ENCODE measurements at places on chromosomes 5 and 9. TPM values are rescaled to one million over a fixed set of nuclear protein-coding genes. Genes with fewer than 3 reads are reported as not detected.

Gene TAF1L
- total RNA-seq: not detected

Gene INIP
- total RNA-seq: 22.9 TPM

Gene SLC1A3
- 21.6 TPM for total RNA-seq

Gene SAPCD2
- 0.79 TPM for total RNA-seq

Gene PCDHAC2
- total RNA-seq: 1.5 TPM

Gene PCDHB10
- total RNA-seq: 0.50 TPM

Gene TAF11L2
- total RNA-seq: not detected

Gene OTP
- total RNA-seq: not detected

Gene DCANP1
- not detected for total RNA-seq

Gene CYLC2
- not detected for total RNA-seq

Gene SMIM33
- not detected for total RNA-seq

Measured in adrenal gland (tissue), 19 donors.